Activated T-cell treated with anti-CD3 and anti-CD28 coated beads for 1 hour (primary cell): ENCODE measurements at places on chromosomes 3 and 15.

GRCh38 chr3:132448216-132448961 is 31.1 kb downstream of the DNAJC13 start:
- DNase-seq, result no peak

DNA sequence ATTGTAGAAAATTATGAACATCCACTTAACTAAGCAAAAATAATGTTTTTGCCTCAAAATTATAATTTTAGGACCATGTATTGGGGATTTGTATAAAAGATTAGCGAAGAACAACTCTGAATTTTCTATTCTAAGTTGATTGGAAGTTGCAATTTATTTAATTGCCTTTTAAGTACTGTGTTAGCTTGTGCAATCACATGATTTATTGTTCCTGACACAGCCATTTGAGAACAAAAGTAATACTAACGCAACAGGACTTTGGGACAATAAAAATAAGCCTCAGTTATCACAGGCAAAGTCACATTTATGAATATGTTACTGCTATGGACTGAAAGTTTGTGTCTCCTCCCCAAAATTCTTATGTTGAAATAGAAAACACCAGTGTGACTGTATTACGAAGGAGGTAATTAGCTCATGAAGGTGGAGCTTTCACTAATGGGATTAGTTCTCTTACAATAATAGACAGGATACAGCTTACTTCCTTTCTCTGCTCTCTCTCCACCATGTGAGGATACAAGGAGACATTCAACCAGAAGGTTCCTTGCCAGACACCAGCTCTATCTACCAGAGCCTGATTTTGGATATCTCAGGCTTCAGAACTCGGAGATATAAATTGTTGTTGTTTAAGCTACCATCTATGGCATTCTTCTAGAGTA is 745.9 kb downstream of the ZBBX start:
- no peak for DNase-seq

- DNase-seq, result no peak
Observed at GRCh38 chr3:52052831-52053306, 3.5 kb downstream of the DUSP7 start.

- no peak for DNase-seq
Observed at GRCh38 chr3:114644367-114644766, 350.5 kb downstream of the TIGIT start.

DNA sequence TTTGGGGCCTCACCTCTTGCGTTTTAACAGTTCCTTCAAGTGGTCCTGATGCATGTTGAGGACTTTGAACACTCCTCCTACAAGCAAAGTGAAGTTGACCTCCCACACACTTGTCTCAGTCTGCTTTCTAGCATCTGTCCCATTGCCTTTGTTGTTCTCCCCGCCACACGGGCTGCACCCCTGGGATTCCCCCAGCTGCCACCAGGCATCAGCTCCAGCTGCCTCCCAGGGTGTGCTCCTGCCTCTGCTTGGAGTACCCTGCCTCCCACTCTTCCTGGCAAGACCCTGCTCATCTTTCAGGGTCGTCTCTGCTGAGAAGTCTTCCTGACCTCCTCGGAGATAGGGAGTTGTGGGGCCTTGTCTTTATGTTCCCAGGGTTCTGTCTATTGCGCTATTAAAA is 52.2 kb downstream of the IGF1R start:
- DNase-seq, result no peak
